Astrocyte of the spinal cord (primary cell): ENCODE measurements at places on chromosomes 11 and 22.

DNA sequence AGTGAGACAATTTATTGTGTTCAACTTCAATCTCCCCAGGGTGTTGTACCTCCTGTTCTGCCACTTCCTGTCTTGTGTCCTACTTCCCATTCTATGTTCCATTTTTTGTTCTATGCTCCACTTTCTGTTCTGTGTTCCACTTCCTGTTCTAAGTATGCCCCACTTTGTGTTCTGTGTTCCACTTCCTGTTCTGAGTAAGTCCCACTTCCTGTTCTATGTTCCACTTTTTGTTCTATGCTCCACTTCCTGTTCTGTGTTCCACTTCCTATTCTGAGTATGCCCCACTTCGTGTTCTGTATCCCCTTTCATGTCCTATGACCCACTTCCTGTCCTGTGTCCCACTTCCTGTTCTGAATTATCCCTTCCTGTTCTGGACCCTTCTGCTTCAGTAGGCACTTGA lies 732.7 kb downstream of the TBC1D22A start:
- DNase-seq, result no peak

GRCh38 chr11:120824242-120824641 lies 199.7 kb upstream of the TBCEL start:
- no peak for DNase-seq

- DNase-seq, result no peak
These were observed 7.1 kb downstream of the MS4A2 start for GRCh38 chr11:60095477-60096120.

DNA sequence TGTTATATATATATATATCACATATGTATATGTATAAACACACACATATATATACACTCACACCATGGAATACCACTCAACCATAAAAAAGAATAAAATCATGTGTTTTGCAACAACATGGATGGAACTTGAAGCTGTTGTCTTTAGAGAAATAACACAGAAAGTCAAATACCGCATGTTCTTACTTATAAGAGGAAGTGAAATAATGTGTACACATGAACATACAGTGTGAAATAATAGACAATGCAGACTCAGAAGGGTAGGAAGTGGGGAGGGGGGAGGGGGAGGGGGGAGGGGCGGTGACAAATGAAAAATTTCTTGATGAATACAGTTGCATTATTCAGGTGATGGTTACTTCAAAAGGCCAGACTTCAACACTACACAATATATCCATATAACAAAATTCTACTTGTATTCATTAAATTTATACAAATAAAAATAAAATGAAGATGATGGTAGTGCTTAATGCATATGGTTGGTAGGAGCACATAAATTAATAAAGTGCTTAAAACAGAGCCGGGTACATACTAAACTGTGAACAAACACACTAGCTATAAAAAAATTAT lies 5.8 kb upstream of the OR5B2 start:
- DNase-seq, result no peak

DNA sequence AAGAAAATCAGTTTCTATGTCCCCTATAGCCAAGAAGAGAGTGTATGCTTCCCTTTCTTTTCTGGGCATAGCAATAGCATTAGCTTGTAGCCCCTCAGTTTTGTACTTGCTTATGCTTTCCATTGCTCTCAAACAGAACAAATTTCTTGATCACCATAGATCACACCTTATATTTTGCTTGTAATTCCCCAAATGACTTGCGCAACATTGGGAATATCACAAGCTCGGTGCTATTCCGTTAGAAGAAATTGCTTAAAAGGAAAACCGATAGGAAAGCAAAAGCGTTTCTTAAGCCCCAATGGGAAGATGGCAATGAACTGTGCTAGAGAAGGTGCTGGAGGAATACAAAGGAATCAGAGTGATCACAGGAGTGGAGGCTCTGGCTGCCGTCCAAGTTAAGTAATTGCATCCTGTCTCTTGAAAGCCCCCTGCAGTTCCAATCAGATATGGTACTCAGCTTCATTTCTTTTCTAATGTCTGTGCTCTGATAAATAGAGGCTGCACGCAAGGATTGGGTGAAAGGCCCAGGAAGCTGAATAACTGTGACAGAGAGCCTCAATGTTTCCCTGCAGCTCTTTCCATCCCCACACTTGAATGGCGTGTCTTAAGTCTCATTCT lies 182.1 kb upstream of the KIRREL3 start:
- no peak for DNase-seq

DNA sequence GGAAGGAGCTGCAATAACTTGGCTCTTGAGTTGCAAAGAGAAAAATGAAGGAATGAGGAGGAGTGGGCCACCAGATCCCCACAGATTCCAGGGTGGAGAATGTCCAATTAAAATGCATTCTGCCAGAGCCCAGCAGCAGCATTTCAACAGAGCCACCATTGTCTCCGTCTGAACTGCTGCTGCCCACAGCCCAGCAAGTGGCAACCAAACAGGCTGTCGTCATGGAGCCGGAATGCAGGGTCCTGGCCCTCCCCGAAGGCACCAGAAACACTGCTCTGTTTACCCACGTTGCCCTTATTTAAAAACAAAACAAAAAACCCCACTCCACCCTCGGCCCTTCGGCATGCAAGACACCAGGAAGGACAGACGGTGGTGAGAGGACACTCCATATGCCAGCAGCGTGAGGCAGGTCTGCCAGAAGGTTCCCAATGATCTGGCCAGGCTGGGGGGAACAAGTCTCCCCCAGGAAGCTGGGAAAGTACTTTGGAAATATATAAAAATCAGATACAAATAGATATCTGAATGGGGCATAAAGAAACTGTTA lies 32.5 kb downstream of the PLEKHA7 start:
- DNase-seq, result peak; percentile 93

GRCh38 chr22:49295851-49296560 lies 531.7 kb downstream of the BRD1 start:
- no peak for DNase-seq

DNA sequence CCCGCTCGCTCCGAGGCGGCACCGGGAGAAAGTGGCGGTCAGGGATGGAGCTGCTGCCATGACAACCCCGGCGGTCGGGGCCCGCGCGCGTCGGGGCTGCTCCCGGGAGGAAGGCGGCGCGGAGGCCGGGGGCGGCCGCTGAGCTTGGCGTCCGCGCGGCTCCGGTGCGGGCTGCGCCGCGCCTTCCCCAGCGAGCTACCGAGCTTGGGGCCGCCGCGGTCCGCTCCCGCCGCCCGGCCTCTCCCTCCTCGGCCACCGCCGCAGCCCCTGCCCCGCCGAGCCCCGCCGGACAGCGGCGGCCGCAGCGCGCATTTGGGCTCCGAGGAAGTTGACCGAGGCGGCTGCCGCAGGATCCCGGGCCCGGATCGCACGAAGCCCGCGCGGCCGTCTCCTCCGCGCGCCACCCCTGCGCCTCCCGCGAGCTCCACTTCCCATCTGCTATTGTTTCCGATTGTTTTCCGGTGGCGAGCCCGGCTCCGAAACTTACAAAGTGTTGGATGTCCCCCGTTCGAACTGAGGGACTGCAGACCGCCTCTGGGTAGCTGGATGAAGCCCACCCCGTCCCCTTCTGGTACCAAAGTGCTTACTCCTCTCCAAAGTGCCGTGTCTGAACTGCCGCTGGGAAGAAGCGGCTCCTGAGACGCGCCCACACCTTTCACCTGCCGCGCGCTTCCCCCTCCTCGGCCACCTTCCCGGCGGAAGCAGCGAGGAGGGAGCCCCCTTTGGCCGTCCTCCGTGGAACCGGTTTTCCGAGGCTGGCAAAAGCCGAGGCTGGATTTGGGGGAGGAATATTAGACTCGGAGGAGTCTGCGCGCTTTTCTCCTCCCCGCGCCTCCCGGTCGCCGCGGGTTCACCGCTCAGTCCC lies 540.3 kb downstream of the NTM start:
- peak; percentile 63 for DNase-seq

DNA sequence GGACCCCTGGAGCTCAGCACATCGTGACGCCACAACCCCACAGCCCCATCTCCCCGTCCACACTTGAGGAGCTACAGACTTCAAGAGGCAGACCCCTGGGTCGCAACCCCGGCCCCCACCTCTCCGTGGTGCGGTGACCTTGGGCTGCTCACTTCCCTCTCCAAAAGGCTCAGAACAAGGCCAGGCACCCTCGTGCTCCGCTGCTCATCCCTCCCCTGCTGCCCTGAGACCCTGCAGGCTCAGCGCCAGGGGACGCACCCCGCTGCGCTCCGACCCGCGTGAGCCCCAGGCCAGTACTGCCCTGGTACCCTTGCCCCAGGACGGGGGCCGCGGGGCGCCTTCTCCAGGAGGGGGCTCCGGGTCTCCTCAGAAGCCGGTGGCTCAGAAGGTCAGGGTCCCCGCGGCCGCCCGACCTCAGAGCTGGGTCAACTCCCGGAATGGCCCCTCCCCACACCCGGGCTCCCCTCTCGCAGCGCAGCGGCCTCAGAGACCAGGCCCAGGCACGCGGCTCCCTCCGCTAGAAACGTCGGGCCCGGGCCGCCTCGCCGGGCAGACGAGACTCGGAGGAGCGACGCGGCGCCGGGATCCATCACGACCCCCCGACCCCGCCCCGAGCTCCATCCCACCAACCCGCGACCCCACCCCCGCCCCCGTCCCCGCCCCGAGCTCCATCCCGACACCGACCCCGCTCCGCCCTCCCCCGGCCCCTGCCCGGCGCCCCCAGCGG lies 563 bp downstream of the GATD1 start:
- no peak for DNase-seq

DNA sequence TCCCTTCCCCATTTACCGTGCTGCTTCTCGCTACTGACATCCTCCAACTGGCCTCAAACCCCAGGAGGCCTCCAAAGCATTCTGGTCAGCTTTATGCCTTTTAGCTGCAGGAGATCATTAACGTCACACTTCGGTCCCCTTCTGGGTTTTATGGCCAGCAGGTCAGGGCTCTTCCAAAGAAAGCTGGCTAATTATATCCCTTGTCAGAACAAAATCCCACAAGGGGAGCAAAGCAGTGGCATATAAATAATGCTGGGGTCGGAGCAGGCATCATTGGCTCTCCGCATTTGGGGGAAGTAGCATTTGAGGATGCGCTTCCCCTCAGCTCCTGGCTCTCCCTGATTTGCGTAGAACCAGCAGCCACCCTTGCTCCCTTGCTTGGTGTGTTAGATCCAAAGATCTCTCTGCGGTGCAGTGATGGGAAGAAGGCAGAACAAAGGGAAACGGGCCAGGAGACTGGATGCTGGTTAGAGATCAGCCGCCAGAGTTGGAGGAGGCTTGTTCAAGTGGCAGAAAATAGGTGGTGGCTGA lies 117.4 kb downstream of the DBX1 start:
- peak; percentile 77 for DNase-seq

GRCh38 chr11:12581416-12581815 lies 92.8 kb upstream of the TEAD1 start:
- DNase-seq, result no peak

DNA sequence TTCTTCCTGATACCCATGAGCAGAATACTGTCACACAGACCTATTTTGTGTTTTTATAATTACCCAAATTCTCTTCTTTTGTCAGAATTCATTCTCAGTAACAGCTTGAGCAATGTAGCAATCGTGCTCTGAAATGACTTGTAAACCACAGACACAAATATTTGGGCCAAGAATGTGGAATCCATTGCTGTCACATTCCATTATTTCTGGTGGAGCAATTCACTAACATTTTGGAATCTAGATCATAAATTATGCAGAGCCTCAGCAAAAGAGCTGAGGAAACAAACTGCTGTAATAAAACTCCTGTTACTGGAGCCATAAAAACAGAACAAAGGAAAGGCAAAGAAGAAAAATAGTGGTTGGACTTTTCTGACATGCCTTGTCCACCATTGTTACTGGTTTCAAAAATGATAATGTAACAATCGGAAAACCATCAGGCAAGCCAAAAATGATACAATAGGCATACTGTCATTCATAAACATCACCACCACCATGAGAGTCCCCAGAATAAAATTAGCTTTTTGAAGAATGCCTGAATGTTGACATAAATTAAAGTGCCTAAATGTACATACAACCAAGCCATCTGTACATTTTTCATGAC lies 223.4 kb upstream of the PITPNB start:
- DNase-seq, result peak; percentile 87

DNA sequence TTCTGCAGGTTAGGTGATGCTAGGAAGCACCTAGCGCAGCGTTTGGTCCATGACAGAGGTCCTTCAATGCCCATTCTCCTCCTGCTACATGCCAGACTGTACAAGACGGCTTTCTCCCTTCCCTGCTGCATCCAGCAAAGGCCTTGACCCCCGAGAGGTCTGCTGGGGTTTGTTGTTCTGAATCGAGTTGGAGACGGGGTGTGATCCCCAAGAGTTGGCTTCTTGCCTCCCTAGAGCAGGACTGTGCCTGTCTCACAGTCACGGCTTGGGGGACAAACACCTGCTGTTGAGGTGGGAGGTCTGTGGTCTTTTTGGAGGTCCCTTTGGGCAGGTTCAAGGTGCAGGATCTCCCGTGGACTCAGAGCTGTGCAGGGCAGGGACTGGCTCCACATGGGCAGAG lies 352.3 kb upstream of the B3GAT1 start:
- no peak for DNase-seq

DNA sequence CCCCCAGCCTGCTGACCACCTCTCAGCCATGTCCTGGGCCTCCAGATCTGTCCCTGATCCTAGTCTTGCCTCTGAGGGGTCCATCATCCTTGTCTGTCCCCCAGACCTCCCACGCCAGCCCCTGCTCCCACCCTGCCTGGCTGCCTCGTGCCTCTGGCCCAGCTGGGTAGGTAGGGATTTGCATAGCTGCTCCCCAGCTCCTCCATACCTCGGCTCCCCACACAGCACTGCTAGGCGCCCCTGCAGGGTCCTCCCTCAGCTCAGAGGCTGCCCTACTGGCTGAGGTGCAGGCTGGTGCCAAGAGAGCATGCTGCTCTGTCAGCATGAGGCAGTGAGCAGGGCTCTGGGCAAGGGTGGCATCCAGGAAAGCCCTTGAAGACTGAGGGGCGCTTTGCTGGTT lies 47.7 kb downstream of the NFAM1 start:
- no peak for DNase-seq

DNA sequence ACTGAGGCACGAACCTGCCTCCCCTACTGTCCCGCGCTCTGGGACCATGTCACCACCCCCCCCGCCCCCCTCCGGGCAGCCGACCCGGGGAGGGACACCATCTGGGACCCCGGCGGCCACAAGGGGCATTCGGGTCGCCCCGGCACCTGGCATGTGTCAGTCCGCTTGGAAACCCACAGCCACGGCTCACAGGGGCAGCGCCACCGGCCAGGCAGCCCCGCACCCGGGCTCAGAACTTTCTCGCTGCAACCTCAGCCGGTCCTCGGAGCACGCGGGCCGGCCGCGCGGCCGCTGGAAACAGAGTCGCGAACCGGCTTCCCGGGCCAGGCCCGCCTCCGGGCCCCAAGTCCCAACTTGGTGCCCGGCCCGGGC lies 159.9 kb upstream of the GRK3 start:
- no peak for DNase-seq

- no peak for DNase-seq
These were observed 32.9 kb downstream of the ARVCF start for GRCh38 chr22:19983741-19984140.

- peak; percentile 3 for DNase-seq
These were observed 4.1 kb downstream of the CASP4 start for GRCh38 chr11:104964247-104964646.

GRCh38 chr11:118006153-118006534 lies 19.9 kb downstream of the IL10RA start:
- no peak for DNase-seq

DNA sequence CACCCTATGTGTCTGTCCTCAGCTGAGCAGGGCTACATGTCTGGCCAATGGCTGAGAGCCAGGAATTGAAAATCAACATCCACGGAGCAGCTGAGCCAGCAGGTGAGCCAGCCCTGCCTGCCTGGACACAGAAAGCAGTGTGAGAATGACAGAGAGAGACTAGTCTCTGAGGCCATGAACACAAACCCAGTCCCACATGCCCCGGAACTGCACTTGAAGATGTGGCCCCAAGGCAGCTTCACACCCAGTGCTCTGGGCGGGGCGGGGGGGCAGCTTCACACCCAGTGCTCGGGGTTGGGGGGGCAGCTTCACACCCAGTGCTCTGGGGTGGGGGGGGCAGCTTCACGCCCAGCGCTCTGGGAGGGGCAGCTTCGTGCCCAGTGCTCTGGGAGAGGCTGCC lies 37.6 kb downstream of the TRMU start:
- DNase-seq, result no peak
